ENCODE measurements at places on chromosomes 1 and 21. TPM values are rescaled to one million over a fixed set of nuclear protein-coding genes. Genes with fewer than 3 reads are reported as not detected.

OR2M2 gene
- not detected for total RNA-seq

ATP1A2 gene
- 146 TPM for total RNA-seq

FAM177B gene
- total RNA-seq: 3.1 TPM

C1orf105 gene
- not detected for total RNA-seq

OR2T34 gene
- total RNA-seq: not detected

- DNase-seq: no peak
These were observed 5.2 kb upstream of the CSF1 start for GRCh38 chr1:109905491-109905890.

DNA sequence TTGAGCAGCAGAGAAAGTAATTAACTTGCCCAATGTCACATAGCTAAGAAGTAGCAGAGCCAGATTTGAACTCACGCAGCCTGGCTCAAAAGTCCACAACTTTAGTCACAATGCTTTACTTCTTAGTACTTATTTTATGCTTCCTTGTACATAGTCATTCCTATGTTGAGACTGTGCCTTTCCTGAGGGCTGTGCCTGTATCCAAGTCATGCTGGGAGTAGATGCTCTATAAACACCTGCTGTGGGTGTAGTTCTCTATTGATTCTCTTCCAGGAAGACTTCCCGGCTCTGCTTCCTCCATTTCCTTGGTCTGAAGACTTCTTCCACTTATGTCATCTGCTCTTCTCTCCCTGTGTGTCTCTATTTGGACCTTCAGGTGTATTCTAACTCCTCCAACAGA, 16.6 kb downstream of the IQGAP3 start:
- DNase-seq: no peak

DNA sequence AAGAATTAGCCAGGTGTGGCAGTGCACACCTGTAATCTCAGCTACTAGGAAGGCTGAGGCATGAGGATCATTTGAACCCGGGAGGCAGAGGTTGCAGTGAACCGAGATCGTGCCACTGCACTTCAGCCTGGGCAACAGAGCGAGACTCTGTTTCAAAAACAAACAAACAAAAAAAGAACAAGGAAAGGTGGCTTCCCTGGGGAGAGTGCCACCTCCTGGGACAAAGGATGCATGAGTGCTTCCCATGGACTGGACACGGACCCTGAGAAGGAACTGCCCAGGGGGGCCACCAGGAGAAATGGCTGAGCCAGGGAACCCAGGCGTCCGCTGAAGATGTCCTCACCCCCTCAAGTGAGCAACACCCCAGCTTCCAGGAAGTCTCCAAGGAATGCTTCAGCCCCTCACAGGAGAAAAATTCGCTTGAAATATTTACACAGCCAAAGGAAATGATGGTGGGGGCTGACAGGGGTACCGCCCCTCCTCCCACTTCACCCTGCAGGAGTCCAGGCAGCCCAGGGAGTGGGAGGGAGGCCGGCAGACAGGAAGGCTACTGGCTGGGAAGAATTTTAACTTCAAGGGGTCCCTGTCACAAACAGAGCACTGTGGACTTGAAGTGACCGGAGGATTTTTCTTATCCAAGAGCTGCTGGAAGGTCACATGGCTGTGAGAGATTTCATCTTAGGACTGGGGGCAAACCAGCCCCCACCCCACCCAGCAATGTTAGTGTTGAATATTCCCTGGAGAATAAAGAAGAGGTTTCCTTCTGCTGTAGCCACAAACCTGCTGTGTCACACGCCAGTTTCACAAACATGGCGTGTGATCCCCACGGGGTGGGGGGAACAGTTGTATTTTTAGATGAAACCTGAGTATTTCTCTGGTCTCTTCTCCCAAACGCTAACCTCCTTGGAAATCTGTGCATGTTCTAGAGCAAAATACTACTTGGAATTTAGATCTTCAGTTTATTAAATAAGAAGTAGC, 90.8 kb upstream of the SLC25A33 start:
- no peak for DNase-seq

- no peak for DNase-seq
These were observed 102.9 kb downstream of the ACTL8 start for GRCh38 chr1:17857996-17858395.

DNA sequence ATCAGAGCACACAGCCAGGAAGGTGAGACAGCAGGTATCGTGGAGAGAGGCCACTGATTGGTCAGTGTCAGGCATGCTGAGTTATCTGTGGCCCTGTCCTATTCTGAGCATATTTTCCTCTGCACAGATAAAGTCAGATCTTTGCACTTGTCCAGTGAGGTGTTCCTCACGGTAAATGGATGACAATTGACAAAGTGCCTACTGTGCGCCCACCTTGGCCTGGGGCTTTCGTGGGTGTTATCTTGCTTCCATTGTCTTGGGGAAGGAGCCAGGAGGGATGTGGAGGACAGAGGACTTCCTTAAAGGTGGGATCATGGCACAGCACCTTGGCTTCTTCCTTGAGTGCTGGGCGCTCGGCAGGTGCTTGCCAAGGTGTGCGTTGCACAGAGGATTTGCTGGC, 46.0 kb upstream of the WNT4 start:
- DNase-seq: no peak

GRCh38 chr1:39761557-39762260, 9.4 kb downstream of the OXCT2 start:
- DNase-seq: no peak

DNA sequence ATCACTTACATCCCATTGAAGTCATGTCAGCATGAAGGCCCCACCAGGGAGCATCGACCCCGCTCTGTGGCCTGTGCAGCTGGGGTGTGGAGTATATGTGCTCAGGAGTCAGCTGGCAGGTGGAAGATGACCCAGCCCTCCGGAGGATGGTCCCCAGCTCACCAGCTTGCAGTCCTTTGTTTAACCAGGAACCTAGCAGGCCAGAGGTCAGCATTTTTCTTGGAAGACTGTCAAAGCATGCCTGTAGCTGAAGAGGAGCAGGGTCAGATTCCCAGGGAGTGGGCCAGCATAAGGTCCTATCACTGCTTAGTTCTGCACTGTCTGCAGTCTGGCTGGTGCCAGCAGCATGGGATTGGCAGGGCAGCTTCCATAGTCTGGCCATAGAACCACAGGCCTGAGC, 12.7 kb downstream of the NFASC start:
- no peak for DNase-seq

DNA sequence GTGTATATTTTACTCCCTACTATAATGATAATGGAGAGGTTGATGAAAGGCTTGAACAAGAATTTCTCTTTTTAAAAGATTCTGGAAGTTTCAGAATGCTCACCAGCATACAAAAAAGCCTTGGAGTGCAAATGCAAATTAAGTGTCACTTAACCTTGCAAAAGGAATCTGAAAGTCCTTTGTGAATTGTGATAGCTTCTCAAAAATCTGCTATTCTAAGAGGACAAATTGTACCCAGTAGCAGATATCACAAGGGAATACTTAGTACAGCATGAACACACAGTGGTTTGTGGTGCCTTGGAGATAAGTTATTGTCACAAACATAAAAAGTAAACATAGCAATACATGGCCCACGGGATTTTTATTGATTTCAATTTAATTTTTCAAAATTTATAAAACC, 1208.3 kb upstream of the B3GALT2 start:
- DNase-seq: no peak

DNA sequence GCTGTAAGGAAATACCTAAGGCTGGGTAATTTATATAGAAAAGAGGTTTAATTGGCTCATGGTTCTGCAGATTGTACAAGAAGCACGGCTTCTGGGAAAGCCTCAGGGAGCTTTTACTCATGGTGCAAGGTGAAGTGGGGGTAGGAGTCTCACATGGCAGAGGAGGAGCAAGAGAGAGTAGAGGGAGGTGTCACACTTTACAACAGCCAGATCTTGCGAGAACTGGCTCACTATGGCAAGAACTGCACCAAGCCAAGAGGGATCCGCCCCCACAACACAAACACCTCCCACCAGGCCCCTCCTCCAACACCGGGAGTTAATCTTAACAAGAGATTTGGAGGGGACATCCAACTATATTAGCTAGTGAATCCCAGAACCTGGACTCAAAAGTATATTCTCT, 135.4 kb upstream of the SOD1 start:
- DNase-seq: no peak

DNA sequence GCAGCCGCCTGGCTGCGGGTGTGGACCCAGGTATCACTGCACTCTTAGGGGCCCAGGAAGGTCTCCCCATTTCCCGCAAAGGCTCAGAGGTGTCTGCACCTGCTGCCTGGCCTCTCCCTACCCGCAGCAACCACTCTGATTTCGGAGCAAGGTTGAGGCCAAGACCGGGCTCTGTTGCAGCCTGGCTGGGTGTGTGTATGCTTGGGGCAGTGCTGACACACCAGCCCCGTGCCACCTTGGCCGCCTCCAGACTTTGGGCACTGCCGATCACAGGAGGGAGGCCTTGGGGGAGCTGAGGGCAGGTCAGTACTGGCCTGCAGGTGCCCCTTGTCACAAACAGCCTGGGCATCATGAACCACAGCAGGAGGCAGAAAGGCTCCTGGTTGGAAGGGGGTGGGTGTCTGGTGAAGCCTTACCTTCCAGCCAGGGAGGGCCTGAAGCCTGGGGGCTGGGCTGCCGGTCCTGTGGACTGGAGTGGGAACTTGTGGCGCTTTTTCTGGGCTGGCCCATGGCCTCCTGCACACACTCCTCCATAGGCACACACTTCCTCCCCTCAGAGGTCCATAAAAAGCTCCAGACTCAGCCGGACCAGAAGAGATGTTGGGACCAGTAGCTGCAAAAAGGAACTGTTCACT, 519.5 kb downstream of the RWDD3 start:
- no peak for DNase-seq

DNA sequence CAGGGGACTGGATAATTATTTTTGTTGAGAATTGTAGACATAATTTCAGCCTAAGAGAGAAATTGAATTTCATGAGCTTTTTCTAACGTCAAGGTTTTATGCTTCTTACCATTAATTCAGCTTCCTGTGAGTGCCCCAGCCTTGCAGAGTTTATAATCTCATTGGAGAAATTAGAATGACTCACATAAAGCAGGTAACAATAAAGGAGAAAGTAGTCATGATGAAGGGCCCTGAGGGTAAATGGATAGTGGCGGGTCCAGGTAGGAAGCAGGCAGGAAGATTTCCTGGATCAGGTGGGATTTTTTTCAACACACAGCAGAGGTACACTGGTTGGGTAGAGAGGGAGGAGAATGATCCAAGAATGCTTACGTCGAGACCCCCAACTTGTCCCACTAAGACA, 311.4 kb downstream of the BARHL2 start:
- DNase-seq: no peak

- DNase-seq: no peak
These were observed 33.0 kb upstream of the ADARB1 start for GRCh38 chr21:45041351-45041805.

DNA sequence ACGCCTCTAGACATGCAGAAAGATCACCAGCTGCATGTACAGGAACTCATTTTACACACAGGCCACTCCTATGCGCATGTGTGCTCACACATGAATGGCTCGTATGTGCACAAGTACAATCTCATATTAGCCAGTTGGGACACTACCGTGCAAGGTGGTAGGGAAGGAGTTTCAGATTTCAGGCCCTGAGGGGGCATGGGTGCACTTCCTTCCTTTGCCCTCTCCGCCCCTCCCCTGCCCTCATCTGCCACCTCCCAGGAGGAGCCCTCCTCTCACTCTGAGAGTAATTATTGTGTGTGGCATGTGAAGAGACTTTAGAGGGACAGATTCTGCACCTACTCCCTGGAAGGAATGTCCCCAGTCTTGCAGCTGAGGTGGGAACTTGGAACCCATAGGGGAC, 14.8 kb downstream of the EDN2 start:
- no peak for DNase-seq

GRCh38 chr1:16338961-16339360, 13.3 kb downstream of the FBXO42 start:
- no peak for DNase-seq

DNA sequence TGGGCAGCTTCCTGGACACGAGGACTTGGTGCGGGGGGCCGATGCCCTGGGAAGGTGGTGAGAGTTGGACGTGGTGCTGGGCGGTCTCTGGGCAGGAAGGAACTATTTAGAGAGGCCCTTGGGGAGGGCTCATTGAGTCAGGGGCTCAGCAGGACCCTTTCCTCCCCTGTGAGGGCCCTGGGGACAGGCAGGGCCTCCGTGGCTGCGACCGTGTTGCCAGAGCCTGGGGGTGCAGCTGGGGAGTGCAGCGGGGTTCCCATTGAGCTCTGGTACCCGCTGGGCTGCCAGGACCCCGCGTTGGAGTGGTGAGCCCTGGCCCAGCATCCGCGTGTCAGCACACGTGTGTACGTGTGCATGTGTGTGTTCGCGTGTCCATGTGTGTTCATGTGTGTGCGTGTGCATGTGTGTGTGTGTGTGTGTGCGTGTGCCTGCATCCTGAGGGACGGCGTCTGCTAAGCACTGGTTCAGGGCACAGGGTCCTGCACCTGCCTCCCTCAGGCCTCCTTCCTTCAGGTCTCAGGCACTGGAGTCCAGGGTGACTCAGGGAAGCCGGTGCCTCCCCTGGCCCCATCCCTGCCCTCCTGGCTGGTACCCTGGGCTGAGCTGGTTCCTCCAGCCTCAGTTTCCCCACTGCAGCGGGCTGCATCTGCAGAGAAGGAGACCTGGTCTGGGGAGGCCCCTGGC, 10.7 kb downstream of the RNF223 start:
- DNase-seq: no peak

DNA sequence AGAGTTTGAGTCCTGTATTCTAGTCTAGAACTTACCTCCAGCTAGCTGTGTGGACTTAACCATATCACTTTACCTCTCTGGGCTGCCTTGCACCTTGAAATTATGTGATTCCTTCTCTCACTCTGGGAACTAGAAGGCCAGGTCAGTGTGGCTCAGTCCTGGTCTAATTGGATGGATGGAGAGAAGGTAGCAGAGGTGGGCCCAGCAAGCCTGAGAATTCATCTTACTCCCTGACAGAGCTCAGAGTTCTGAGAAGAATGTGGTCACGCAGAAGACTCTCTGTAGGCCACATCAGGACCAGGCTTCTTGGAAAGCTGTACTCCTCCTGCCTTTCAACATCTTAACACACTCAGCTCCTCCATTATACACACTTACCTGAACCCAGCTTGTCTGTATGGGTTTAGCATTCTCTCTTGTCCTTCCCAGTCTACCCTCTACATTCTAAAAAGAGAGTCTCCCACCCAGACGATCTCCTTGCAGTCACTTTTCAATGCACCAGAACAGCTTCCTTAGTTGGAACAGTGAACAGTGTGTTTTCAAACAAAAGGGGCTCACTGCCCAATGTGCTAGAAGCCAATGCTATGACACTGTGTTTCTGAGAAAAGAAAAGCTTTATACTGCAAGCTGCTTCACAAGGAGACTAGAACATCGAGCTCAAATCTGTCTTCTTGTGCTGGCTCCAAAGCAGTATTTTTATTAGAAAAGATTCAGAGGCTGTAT, 60.5 kb downstream of the CAPN9 start:
- DNase-seq: no peak

DNA sequence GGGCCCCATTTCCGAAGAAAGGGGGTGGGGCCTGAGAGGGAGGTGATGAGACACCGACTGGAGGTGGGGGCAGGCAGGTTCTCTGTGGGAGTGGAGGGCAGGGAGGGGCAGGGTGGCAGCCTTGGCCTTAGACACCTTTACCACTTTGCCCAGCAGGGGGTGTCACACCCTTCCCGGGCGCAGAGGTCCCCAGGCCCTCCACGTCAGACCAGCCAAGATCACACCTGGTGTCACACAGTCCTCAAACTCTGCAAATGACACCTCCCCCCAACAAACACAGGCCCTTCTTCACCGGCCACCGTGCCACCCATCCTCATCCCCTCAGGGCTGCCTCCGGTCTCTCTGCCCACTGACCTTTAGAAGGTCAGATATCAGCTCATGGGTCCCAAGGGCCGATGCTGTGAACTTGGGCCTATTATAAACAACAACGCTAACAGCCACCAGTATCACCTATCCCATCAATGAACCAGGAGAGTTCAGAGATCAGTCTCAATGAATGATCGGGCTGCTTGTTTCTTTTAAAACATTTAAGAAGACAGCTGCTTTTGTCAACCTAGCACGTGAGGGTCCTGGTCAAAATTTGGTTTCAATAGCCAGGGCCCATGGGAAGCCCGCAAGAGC, 103.9 kb downstream of the CASZ1 start:
- DNase-seq: no peak

All from thoracic aorta (tissue), 2 donors.